COR-L47 (cell line): ENCODE measurements at places on chromosomes 12 and 14.

- DNase-seq: no peak
These were observed 149.5 kb downstream of the STXBP6 start for GRCh38 chr14:24900269-24901100.

- DNase-seq: no peak
These were observed 25.5 kb downstream of the CEP83 start for GRCh38 chr12:94434171-94434570.

- no peak for DNase-seq
These were observed 5.1 kb downstream of the TESC start for GRCh38 chr12:117093918-117094630.

GRCh38 chr14:83548061-83548839, 1981.7 kb upstream of the FLRT2 start:
- DNase-seq: no peak

DNA sequence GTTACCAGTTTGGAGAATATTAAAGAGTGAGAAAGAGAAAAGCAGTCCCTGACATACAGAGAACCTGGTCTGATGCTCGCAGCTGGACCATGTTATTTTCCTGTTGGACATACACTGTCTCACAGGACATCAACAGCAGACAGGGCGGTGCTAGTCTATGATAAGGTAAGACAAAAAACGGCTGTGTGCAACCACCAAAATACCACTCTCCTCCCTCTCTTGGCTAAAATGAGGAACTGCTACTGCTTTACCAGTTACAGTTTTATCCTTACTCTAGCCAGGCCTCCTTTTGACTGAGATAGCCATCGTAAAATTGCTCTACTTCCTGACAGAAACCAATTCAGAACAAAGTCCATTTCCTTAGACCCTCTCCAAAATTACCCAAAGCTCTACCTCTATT, 47.0 kb upstream of the ERGIC2 start:
- no peak for DNase-seq

- DNase-seq: peak; percentile 6
These were observed 167.8 kb downstream of the SLC5A8 start for GRCh38 chr12:101042211-101042610.

DNA sequence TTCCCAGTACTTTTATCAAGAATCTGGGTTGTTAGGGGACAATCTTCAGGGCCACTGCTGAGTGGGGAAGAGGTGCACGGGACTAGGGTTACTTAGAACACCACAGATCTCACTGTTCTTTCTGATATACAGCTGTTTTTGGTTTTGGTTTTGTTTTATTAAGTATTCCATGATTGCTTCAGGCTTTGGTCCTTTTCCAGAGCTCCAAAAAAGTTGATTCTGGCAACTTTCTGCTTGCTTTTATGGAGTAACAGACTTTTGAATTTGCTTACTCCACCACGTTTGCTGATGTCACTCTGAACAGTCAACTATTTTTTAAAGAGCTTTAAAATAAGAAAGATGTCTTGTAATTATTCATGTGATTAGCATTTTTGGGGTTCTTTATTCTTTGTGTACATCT, 368.1 kb upstream of the FOXG1 start:
- no peak for DNase-seq

DNA sequence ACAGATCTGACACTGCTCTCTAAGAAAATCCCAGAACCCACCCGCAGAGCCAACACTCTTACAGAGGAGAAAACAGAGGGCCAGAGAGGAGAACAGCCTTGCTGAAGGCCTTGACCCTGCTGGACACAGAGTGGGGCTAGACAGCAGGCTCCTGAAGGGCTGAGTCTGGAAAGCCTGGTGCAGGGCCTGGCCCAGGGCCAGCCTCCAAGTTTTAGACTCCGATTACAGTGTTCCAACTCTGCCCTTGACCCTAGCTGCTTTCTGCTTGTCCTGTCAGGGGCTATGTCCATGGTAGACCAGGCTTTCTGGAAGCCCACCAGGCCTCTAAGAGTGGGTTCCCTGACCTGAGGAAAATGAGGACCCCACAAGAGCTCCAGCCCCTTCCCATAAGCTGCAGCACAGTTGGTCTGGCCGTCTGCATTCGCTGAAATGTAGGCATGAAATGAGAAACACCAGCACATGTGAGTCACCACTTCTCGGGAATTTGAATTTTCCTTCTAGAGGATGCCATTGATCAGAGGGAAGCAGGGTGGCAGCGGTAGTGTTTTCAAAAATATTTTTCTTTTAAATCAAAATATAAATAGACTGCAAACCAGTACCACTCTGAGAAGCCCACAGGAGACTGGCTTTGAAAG, 154.4 kb downstream of the CALM1 start:
- no peak for DNase-seq

DNA sequence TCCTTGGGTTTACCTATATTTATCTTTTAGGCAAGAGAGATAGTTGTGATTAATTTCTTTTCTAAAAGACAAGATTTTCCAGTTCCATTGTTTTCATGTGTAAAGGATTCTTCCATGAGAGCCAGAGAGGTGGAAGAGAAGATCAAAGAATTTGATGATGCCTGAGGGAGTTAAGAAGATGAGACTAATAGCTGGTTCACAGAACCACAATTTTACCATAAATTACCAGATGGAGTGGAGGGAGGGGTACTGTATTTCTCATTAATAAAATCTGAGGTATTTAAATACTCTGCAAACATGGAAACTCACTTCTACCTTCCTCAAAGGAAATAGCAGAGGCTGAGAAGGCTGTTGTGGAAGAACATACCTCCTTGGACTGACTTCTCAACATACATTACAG, 34.6 kb downstream of the ALKBH1 start:
- DNase-seq: no peak

DNA sequence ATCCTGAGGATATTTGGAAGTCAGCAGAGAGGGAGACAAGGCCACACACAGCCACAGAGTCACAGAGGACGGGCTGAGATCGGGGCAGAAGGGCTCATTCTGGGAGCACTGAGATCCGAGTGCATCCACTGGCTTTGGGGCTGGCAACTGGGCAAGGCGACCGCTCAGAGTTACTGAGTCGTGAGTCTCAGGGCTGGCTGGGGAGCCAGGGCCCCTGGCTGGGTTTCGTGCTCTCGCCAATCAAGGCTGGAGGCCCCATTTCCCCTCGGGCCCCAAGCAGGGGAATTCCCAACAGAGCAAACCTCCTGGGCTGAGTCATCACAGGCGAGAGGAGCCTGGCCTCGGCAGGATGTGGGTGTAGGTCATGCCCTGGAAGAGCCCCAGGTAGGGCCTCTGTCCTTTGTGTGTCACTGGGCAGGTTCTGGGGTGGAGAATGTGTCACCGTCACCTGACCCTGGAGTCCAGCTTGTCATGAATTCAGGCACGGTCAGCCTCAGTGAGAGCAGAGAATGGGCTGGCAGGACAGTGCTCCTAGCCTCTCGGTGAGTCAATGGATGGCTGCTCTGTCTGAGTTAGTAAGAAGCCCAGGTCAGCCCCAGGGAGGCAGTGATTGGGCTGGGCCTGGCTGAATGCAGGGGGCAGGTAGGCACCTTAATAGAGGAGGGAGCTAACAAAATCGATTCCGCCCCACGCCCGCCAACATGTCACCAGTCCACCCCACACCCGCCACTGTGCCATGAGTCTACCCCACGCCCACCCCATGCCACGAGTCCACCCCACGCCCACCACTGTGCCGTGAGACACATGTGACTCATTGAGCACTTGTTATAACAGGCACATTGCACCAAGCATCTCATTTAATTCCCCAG, 16.9 kb downstream of the ASB2 start:
- no peak for DNase-seq

DNA sequence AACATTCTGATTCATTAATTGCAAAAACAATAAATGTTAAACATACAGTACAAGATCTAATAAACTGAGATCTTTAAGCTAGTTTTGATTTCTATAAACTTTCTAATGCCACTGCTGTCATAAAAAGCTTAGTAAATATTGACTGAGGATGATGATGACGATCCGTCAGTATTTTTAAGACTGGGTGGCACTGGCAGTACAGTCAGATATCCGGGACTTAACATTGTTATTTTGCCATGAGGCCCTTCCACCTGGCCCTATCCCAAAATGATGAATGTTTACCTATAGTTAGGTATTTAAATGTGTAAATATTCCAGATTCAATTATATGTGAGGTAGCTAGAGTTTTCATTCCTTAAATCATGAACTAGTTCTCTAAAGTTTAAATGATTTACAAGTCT, 158.5 kb downstream of the FOXA1 start:
- peak; percentile 41 for DNase-seq

DNA sequence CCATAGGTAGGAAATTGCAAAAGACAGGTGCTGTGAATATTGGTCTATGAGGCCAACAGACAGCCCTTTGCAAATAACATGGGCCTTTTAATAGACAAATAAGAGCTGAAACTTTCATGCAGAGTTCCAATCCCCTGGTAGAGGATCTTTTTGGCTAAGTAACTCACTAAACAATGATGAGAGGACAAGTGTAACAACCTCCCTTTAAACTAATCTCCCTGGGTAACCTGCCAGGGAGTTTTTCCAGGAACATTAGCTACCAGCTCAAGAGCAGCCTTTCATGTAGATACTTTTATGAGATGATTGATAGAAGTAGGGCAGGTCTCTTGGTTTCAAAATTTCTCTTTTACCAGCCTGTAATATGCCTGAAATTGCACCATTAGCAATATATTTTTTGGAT, 13.8 kb upstream of the CACNA1C start:
- no peak for DNase-seq

DNA sequence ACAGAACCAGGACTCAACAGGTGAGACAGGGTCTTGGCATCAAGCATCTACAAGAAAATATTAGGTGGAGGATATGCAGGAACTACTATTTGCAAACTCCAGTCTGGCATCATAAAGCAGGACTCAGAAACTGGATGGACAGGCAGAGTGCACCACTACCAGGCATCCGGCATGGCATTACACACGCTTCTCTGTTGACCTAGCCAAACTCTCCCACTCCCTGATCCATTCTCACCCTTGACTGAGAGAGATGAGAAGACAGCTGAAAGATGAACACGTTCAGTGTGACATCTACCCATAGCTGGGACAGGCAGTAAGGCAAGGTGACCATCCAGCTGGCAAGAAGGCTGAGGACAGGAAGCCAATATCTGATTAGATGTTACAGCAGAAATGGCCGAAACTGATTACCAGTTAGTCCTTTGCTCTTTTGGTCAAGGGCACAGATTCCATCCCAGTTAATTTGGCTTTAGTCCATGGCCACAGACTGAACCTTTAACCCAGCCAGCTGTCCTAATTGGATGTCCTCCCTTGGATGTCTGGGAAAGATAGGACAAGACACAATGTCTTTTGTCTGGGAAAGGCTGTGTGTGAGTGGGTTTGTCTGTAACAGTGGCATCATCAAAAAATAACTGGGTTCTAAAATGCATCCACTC, 71.6 kb downstream of the BBS10 start:
- DNase-seq: no peak

DNA sequence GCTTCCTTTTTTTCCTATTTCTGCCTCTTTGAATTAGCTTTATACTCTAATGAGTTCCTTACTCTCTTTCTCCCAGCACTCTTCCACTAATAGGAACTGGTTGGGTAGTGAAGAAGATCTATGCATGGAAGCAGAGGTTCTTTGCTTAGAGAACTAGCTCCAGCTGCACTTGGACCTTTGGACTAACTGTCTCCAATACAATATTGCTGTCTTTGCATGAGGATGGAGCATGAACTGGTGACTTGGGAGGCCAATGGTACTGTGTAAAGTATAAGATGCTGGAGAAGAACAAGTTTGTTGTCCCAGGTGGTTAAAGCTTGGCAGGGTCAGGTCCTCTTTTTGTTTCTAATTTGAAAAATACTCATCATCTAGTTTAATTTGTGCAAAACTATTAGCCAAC, 2.4 kb upstream of the GLS2 start:
- DNase-seq: no peak

- no peak for DNase-seq
These were observed 7.8 kb upstream of the ERP27 start for GRCh38 chr12:14946162-14946561.

DNA sequence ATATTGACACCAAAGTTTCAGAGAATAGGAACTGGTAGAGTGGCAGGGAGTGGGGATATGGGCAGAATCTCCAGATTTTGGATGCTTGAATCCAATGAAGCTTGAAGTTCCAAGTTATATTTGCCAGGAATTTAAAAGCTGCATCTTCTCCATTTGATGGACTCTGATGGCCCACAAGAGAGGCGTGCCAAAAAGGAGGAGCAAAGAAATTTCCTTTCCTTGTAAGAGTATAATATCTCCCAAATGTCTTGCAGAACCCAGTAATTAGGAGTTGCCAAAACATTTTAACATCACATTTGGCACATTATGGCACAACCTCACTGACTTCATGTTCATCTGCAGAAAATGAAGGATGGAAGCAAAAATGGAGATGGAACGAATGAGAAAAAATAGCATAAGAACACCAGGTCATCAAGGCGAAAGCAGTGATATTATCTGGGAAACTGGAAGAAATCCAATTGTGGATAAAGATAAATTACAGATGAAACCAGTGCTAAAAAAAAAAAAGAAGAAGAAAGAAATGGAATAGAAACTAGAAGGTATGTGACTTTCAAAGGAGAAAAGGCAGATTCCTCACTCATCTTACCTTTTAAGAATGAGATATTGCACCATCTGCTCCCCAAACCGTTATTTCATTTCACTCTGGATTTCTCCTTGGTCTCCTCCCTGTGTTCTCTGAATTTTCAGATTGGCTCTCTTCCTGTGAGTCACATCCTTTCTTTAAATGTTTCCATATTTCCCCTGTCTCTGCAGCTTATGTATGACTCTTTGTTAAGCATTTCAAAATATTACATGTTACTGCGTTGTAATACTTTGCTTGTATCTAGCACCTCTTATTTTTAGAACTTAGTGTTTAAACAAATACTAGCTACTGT, 13.5 kb upstream of the FLRT2 start:
- no peak for DNase-seq

DNA sequence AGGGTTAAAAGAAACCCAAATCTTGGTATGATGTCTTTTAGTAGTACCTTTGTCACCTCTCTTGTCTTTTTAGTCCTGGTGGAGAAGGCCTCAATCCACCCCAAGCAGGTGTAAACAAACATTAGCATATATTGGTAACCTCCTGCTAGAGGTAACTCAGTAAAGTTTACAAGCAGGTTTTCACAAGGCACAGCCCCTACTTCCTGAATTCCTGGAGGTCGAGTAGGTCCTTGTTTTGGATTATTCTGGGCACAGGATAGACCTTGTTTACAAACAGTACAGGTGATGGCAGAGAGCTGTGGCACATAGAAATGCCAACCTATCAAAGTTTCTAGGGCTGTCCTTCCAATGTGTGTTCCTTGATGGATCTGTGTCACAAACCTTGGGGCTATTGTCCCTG, 99.1 kb downstream of the ALG10 start:
- no peak for DNase-seq

GRCh38 chr12:7155471-7156034, 25.4 kb downstream of the CLSTN3 start:
- no peak for DNase-seq

GRCh38 chr12:28484156-28484555, 293.9 kb downstream of the CCDC91 start:
- DNase-seq: no peak

DNA sequence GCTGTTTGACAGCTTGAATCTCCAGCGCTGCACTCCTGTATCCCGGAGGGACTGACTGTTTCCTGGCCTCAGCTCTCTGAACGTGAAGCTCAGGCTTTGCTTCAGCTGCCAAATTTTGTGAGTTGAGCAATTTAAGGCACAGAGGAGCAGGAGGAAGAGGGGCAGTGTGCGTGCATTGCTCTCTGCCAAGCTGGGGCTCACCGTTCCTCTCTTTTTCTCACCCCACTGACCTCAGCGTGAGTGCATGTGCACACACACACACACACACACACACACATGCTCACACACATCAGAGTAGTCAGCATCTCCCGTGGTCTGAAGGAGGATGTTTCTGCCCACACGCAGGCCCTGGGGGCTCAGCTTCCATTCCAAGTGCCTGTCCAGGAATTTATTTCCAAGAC, 27.8 kb upstream of the BDKRB2 start:
- no peak for DNase-seq

- DNase-seq: no peak
These were observed 19.7 kb downstream of the PLEKHG3 start for GRCh38 chr14:64723691-64724577.
